Progenitor cell of endocrine pancreas (in vitro differentiated cells): ENCODE measurements at places on chromosomes 16 and 17.

DNA sequence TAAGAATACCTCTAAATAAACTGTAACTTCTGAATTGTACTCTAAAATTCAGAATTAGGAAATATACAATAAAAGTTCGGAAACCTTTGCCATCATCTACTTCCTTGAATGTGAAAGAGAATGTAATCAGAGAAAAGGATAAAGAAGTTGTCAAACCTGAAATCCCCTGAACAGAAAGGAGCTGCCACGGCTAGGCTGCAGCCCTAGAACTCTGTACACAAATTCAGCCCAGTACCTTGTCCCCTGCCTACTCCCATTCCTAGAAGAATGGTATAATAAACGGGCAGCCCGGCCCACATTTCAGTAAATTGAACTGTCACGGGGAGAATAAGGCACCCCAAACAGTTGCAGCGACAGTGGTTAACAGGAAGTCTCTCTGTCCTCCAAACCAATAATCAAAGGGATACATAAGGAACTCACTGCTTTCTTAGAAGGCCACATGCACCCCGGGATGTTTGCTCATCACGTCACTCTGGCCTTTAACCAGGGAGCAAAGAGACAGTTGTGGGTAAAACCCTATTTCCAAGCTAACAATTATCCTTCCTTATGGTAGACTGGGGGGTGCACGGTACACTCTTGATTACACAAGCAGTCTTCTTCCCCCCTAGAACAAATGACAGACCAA lies 24.3 kb upstream of the RFFL start:
- peak; percentile 10 for DNase-seq

DNA sequence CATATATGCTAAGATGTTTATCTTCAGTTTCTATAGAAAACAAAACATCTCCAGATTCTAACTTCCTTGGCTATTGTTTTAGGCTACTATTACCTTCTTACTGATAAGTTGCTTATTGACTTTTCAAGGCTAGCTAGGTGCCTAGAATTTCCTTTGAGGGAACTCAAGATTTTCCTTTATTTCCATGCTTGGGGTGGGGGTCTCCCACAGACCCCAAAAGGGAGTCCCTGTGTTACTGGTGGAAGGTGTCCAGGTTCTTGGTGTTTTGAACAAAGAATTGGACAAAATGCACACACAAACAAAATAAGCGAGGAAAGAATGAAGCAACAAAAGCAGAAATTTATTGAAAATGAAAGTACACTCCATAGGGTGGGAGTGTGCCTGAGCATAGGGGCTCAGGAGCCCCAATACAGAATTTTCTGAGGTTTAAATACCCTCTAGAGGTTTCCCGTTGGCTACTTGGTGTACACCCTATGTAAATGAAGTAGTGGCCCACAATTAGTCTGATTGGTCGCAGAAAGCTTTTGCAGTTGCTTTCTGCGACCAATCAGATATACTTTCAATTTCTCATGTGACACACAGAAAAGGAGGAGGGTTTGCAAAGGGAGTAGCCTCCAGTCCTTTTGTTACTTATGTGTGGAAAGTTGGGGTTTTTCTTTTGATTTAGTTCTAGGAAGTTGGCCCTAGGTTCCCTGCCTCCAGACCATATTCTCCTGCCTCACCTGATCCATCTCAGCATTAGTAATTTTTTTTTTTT lies 67.5 kb downstream of the MARF1 start:
- no peak for DNase-seq

DNA sequence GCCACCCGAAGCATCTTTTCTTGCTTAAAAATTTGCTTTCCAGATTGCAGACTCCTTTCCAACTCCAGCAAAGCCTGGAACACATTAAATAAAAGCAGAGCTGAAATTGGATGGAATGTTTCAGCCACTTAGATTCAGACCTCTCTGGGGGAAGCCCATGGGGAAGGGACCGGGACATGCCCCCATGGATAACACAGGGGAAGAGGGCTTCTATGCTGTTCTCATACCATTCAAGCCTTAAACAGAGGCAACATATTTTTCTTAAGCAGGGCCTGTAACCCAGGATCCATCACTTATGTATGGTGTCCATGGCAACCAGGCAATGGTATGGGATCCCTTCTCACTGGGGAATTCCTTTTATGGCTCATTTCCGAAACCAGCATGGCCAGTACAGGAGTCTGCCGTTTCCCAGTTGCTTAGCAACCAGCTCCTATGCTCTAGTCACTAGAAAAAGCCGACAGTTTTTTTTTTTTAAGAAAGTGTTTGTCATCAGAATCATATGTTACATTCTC lies 62.0 kb upstream of the MARCHF10 start:
- no peak for DNase-seq

- no peak for DNase-seq
These were observed 222.5 kb downstream of the FOXL1 start for GRCh38 chr16:86800894-86801293.

DNA sequence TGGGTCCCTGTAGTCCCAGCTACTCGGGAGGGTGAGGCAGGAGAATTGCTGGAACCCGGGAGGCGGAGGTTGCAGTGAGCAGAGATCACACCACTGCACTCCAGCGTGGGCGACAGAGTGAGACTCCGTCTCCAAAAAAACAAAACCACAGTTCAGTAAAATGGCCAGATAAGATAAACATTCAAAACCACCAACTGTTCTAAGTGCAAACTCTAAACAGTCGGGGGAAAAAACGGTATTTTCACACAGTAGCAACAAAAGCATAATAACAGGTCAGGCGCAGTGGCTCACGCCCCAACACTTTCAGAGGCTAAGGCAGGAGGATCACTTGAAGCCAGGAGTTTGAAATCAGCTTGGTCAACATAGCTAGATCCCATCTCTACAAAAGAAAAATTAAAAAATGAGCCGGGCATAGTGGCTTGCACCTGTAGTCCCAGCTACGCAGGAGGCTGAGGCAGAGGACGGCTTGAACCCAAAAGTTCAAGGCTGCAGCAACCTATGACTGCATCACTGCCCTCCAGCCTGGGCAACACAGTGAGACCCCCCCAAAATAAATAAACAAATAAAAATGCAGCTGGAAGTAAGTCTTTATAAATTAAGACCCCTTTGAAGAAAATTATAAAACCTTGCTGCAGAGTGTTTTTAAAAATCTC lies 10.8 kb upstream of the HASPIN start:
- DNase-seq = no peak

- DNase-seq = no peak
These were observed 58.6 kb downstream of the PECAM1 start for GRCh38 chr17:64331931-64332493.

DNA sequence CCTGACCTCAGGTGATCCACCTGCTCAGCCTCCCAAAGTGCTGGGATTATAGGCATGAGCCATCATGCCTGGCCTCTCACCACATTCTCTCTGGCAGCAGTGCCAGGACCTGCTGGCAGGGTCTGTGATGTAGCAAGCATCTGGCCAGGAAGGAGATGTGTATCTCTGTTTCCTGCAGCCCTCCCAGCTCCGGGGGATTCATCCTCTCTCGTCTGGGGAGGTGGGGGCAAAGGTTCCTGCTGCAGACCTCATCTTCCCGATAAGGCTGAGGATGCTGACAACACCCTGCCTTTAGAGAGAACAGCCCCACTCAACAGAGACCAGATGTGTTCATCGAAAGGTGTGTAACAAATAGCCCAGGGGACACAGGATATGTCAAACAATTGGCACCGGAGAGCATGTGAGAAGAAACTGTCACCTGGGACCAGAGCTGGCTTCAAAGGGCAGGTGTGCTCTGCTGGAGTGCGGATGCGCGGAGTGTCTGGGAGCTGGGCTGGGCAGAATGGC lies 54.8 kb upstream of the SEC14L1 start:
- DNase-seq = no peak

GRCh38 chr17:11795906-11796305 lies 197.6 kb downstream of the DNAH9 start:
- no peak for DNase-seq

DNA sequence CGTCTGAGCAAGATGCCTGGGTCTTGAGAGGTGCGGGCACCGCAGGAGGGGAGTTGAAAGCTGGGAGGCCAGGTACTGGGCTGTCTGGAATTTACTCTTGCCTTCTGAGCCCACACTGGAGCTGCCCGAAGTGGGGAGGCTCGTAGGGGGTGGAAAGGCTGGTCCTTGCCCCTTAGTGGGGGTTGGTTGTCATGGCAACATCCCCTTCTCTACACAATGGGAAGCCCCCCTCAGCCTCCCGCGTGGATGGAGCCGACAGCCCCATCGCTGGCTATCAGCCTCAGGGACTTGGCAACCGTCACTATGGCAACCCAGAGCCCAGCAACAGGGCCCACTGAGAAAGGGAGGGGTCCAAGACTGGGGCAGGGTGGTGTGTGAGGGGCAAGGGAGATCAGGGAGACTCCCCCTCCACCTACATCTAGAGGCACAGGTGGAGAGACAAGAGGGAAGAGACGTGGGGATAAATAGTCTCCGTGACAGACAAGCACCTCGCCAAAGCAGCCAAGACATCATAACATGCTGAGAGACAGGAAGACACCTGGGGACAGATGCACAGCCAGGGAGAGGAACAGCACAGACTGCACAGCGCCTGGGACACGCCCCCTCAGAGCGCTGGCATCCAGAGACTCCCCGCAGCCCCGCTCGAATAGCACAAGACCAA lies 5.3 kb upstream of the DNAH2 start:
- DNase-seq = no peak

- peak; percentile 97 for DNase-seq
These were observed at the start of gene CLDN6 for GRCh38 chr16:3017794-3018506. Gene CLDN6 (minus strand): TSS chr16:3018183. CDS start chr16:3016021, 2,162 bp downstream.

DNA sequence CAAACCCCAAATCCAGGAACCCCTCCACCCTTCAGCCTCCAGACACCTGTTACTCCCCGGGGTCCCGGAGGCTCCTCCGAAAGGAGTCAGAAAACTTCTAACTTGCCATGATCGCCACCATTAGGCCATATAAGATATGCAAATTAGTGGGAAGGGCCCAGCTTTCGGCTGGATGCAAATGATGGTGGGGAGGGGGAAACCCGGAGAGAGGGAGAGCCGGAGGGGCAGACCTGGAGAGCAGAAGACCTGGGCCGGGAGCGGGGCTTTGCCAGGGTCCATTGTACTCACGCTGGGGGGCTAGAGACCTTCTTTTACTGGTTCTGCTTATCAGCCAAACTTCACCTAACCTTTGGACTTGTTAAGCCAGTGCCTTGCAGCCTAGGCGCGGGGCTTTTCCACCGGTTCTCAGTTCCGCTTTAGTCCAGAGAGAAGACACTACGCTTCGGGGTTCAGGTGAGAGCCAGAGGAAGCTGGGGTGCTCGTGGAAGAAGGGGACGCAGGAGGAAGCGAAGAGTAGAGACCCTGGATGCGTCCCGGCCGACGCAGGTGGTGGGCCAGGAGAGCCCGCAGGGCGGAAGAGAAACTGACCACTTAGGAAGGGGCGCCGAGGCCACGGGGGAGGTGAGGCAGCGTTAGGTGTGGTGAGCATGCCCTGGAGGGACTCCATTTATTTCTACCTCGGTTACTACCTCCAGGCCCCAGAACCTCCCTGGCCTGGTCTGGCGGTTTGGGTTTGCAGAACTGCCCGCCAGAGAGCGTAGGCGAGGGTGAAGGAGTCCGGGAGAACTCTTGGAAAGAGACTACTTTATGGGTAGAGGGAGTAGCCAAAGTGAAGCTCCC lies at the start of gene HNF1B:
Gene HNF1B (minus strand): TSS at position 99 of the 840 bp plus-strand sequence. CDS start 175 bp downstream, outside the sequence.
- DNase-seq = peak; percentile 58

DNA sequence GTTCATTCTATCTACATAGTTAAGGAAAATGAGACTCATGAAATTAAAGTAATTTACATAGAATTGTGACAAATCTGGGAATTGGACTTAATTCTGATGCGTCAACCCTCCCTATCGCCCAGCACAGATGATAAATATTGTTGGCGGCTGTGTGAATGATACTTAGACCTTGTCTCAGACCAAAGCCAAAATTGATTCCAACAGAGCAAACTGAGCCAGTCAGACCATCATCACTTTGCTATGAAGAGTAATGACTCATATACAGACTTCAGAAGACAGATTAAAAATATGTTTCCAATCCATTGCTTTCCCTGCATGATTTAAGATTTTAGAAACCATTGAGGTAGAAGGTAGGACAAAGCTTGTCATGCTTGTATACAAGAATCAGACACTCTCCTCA lies 1156.7 kb upstream of the CDH8 start:
- DNase-seq = no peak

- no peak for DNase-seq
These were observed 57.2 kb upstream of the CACNG5 start for GRCh38 chr17:66777689-66778225.

DNA sequence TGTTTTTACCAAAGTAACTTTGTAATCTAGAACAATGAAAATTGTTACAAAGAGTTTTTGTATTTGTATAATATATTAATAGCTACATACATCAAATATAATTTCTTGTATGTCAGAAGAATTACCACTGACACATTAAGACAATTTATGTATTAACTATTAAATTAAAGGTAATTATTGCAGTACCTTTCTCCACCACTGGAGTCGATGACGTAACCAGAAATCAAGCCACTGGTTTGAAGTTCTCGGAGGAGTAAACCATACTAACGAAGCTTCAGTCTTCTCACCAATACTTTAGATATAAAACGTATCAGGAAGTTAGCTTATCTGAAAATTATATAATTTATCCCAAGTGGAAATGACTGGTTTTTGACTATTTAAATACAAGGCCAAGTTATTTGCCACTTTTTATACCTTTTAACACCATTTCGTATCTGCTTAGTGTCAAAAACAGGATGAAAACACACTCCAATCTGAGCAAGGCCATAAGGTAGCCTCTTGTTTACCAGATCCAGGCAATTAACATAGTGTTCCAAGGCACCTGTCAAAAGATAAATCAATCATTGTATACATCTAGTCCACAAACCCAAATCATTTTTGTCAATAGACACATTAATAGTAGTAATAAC lies 4.3 kb downstream of the POLG2 start:
- DNase-seq = no peak

- DNase-seq = no peak
These were observed 119.0 kb upstream of the HS3ST2 start for GRCh38 chr16:22694887-22695382.

DNA sequence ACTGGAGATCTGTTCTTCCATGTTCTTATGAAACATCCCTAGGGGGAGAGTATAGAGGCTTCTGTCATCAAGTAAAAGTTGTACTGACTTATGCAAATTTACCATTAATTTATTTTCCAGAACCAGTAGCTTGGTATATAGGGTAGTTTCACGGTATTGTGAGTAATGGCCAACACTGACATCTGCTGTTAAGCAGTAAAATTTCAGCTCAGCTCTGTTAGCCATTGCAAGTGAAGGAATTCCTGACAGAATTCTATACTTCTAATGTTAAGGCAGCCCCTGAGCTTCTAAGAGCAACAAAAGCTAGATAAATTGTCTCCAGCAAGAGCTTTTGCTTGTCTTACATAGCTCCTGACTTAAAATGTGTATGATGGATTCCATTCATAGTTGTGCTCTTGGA lies 613.5 kb upstream of the C16orf82 start:
- DNase-seq = no peak

- DNase-seq = no peak
These were observed 267.7 kb downstream of the ABCC12 start for GRCh38 chr16:47888142-47888541.

DNA sequence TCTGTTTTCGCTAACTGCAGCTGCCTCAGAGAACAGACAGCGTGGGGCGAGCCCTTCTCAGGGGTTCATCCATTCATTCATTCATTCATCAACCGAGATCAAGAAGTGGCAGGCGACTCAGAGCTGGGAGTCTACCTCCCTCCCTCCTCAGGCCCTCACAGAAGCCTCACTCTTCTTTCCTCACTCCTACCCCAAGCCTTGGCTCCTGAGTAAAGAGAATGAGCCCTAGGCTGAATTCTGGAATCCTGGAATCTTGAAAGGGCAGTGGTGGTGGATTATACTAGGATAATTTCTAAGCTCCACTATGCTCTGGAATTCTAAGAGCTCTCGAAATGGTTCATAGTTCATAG lies 2.3 kb upstream of the DLX3 start:
- DNase-seq = no peak
